Gastroesophageal sphincter (tissue), 4 donors: ENCODE measurements at places on chromosomes 7 and 10. TPM values are rescaled to one million over a fixed set of nuclear protein-coding genes. Genes with fewer than 3 reads are reported as not detected.

- no peak for ATAC-seq
These were observed 3.1 kb downstream of the PCOLCE start for GRCh38 chr7:100604976-100605911.

GRCh38 chr7:92366730-92367129 is 80.6 kb upstream of the GATAD1 start:
- ATAC-seq, result no peak

DNA sequence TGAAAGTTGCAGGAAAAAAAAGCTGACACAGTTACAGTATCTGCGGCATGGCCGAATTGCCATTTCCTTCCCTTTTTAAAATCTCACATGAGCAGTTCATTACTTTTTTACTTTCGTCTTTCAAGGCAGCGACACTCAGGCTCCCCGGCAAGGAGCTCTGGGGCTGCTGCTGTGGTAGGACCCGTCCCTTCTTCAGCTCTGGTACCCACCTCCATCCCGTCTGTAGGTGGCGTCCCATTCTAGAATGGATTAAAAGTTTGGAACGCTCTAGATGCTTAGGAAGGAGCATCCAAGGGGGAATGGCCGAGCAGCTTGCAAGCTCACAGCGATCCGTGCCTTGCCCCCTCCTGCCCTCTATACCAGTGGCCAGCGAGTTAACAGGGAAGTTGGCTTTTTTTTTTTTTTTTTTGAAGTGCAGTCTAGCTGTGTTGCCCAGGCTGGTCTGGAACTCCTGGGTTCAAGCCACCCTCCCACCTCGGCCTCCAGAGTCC is 22.8 kb upstream of the TTYH3 start:
- peak; percentile 8 for ATAC-seq

- peak; percentile 55 for ATAC-seq
These were observed 84.1 kb upstream of the ETV1 start for GRCh38 chr7:14073543-14073942.

Gene LEP
- 6.6 TPM for total RNA-seq

- ATAC-seq, result no peak
These were observed 22.6 kb downstream of the CSGALNACT2 start for GRCh38 chr10:43160921-43161255.

GRCh38 chr7:103824251-103824650 is 165.2 kb downstream of the RELN start:
- no peak for ATAC-seq

DNA sequence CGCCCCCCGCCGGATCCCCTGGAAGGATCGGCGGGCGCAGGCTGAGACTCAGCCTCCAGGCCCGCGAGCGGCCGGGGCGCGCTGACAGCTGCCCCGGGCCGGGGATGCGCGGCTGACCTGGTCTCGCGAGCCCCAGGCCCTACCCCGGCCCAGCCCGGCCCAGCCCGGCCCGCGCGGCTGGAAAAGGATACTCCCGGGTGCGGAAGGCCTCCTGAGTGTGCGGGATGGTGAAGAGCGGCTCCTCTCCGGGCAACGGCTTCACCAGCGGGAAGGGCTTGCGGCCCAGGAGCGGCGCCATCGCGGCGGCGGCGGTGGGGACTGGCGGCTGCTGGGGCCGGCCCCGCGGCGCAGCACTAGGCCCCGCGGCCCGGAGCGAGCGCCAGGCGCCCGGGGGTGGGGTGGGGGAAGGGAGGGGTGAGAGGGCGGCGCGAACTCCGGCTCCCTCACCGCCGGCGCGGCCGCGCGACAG is 423 bp downstream of the BAZ1B start:
- peak; percentile 75 for ATAC-seq

Gene GBX1
- not detected for total RNA-seq

Gene OGA
- total RNA-seq, result 134 TPM

Gene DOCK4
- 34.1 TPM for total RNA-seq
